Hematopoietic multipotent progenitor cell treated with erythropoietin and hydrocortisone succinate and interleukin-3 and kit ligand, for 17 days (in vitro differentiated cells): ENCODE measurements at places on chromosomes 4 and X.

- DNase-seq = no peak
Observed at GRCh38 chr4:5888222-5889001, 4.5 kb downstream of the CRMP1 start.

- no peak for DNase-seq
Observed at GRCh38 chr4:96525898-96526297, 686.0 kb downstream of the PDHA2 start.

DNA sequence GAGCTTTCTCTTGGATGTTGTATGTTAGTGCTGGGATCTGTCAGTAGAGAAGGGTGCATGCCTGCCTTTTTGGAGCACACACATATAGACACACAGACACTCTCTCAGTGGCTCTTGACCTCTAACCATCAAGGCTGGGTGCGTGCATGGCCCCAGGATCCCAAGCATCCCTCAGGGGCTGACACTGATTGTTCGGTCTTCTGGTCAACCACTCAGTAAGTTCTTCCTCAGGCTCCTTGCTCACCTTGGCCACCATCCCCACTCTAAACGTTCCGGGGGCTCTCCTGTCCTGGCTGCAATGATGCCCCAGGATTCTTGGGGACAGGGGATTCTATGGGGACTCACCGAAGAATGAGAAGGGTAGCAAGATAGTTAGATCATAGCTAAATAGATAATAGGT is 179.6 kb downstream of the SHOX start:
- no peak for DNase-seq

- peak; percentile 3 for DNase-seq
Observed at GRCh38 chrX:41922431-41923151, 763 bp downstream of the CASK start.

GRCh38 chr4:128512161-128512560 is 224.5 kb upstream of the PGRMC2 start:
- no peak for DNase-seq

- DNase-seq = peak; percentile 82
Observed at GRCh38 chr4:38062088-38062775, 102.0 kb downstream of the PTTG2 start.

DNA sequence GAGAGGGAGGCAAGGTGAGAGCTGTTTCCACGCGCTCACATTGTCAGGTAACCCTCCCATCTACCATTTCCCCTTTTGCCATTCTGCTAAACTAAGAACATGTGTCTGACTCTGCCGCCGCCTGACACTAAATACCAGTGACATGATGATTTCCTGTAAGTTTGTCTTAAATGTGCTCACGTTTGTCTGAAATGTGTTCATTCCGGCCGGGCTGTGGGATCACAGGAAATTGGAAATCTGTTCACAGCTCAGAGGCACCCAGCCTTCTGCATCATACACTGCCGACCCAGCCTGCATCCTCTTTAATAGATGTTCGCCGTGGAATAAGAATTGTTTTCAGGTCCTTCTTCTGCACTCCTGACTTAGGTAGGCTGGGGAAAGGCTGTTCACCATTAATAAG is 336.2 kb upstream of the PPARGC1A start:
- DNase-seq = no peak

- DNase-seq = no peak
Observed at GRCh38 chrX:135275973-135276372, 24.1 kb downstream of the ETDA start.

DNA sequence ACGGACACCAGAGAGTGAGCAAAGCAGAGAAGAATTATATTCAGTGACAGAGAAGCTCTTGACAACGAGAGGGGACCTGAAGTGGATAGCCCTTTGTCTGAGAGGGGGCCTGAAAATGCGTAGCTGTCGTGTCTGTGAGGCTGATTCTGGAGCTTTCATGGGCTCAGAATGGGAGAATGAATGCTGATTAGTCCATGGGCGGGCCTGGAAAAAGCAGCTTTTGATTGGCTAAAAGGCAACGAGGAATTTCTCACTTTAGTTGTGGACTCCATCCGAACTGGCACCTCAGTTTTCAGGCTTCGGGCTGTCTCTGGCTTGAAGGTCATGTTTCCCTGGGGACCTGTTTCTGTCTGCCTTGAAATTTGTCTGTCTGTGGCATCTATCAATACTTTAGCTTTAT is 487.1 kb downstream of the TECRL start:
- DNase-seq = no peak

GRCh38 chrX:44484607-44485146 is 58.0 kb downstream of the FUNDC1 start:
- peak; percentile 73 for DNase-seq

DNA sequence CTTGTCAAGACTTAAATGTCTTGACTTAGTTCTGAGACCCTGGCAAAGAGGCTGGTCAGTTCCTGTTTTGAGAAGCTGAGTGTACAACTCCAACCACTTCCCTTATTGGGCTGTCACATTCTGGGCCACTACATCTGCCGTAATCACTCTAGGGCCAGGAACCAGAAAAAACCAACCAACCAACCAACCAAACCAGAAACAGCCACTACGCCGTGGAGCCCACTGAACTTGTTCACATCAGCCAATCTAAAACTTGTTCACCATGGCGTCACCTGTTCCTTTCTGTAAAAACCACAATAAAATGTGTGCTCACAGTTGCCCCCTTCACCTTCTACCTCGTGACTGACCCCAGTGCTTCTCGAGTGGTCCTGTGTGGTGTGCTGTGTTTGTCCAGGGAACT is 107.3 kb downstream of the JADE1 start:
- DNase-seq = no peak

DNA sequence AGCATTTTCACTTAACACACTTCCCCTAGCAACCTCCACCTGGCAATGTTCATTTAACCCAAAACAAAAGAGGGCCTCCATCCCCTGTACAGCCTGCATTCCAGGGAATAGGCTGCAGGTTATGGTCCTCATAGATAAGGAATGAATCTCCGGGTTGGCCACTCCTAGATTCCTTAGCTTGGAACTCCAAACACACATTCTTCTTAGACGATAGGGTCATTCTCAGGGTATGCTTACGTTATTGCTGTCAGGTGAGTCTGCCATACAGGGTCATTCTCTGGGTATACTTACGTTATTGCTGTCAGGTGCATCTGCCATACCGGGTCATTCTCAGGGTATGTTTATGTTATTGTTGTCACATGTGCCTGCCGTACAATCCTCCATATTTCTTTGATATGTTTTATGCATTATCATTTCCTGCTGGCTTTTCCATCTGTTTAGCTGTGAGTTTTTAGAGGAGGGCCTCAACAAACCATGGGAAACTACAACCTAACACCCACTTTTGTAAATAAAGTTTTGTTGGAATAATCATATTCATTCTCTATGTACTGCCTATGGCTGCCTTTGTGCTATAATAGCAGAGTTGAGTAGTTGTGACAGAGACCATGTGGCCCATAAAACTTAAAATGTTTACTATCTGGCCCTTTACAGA is 8.2 kb upstream of the AFF1 start:
- DNase-seq = no peak

DNA sequence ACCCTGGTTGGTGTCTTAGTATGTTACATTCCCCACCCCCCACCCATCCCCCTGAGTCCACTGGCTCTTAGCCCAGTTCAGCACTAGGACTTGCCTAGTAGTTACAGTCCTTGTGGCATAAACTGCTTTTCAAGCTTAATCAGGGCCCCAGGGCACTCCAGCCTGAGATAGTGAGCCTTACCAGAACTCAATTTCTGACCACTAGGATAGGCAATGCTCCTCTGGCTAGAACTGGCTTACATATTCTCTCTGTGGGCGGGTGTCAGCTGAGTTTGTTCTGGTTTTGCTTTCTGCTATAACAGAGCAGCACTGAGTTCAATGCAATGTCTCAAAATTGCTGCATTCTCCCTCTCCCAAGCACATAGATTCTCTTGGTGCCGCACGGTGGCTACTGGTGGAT is 391.4 kb upstream of the DIPK2B start:
- DNase-seq = no peak

GRCh38 chr4:59759082-59759825 is 1440.9 kb upstream of the ADGRL3 start:
- no peak for DNase-seq

DNA sequence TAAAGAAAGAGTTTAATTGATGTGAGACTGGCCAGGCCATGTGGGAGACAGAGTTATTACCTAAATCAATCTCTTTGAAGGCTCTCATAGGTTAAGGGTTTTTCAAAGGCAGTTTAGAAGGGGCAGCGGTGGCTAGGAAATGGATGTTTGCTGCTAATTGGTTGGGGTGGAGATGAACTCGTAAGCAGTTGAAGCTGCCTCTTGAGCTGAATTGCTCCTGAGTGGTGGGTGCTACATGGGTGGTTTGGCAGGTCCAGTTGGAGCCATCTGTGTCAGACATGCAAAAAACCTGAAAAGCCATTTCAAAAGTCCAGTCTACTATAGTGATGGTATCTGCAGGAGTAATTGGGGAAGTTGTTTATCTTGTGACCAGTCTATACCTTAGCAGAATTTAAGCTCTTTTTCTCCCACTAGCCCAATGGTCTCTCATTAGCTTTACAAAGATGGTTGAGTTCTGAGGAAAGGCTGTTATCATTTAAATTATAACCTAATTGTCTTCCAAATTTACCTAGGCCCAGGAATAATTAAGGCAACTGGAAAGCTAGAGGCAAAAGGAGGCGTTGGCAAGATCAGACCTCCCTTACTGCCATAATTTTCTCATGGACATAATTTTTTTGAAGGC is 762.4 kb upstream of the FRG1 start:
- no peak for DNase-seq

DNA sequence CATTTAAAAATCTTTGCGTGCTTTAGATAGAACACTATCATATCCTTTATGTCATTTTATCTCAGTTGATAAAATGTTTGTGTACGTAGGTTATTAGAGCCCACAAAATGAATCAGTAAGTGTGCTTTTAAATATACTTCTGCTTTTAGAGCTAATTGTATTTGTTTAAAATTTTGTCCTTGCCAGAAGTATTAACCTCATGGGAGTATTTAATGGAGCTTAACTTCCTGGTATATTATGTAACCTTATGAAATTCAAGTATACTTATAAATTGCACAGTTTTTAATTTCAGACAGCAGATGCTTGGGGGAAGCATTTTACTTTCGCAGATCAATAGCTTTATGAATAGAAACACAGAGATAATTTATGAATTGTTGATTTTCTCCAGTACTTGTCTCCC is 90.2 kb downstream of the DIPK2B start:
- DNase-seq = no peak
